ENCODE measurements at places on chromosomes 7 and 10. TPM values are rescaled to one million over a fixed set of nuclear protein-coding genes. Genes with fewer than 3 reads are reported as not detected.

GOLGA7B gene
- total RNA-seq = 4.1 TPM

MTG1 gene
- 67.1 TPM for total RNA-seq

APBB1IP gene
- total RNA-seq = 119 TPM

UNCX gene
- not detected for total RNA-seq

SLC29A4 gene
- total RNA-seq = 0.16 TPM

GTF2IRD1 gene
- total RNA-seq = not detected
